HuH-7.5 (cell line): ENCODE measurements at places on chromosomes 5 and 9.

- no peak for DNase-seq
Observed at GRCh38 chr9:33375841-33376321, 26.5 kb downstream of the AQP7 start.

DNA sequence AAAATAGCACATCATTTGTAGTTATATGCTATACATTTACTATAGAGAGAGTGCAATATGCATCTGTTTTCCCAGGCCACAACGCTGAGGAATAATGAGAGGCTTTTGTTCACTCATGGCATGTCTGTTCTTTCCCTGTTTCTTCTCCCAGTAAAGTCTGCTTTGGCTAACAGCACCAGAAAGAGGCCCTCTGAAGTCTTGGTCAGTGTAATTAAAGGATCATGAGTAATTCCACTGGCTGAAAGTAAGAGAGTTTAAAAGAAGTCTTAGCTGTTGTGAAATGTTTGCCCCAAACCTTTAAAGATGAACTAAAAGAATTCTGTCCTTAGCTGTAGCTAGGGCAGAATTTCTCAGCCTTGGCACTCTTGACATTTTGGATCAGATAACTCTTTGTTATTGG, 228.8 kb downstream of the TLE4 start:
- no peak for DNase-seq

GRCh38 chr5:174612686-174613085, 111.7 kb upstream of the MSX2 start:
- DNase-seq = no peak

DNA sequence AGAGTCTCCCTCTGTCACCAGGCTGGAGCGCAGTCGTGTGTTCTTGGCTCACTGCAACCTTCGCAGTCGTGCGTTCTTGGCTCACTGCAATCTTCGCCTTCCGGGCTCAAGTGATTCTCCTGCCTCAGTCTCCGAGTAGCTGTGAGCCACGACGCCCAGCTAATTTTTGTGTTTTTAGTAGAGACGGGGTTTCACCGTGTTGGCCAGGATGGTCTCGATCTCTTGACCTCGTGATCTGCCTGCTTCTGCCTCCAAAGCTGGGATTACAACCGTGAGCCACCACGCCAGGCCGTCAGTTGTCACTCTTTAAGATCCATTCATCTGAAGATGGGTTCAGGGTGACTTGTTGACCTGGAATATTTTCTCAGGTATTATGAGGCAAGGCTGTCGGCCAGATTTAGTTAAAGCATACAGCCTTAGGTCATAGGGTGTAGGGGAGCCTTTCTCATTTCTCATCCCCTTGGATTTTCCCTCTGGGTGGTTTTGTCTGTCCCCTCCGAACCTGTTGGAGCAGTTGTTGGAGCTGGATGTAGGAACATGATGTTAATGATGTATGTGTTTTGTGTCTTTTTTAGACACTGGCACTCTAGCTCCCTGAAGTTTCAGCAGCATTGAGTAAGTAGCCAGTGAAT, 1.6 kb downstream of the SLC22A5 start:
- DNase-seq = no peak

- no peak for DNase-seq
Observed at GRCh38 chr5:110072651-110073050, 382.9 kb downstream of the MAN2A1 start.

DNA sequence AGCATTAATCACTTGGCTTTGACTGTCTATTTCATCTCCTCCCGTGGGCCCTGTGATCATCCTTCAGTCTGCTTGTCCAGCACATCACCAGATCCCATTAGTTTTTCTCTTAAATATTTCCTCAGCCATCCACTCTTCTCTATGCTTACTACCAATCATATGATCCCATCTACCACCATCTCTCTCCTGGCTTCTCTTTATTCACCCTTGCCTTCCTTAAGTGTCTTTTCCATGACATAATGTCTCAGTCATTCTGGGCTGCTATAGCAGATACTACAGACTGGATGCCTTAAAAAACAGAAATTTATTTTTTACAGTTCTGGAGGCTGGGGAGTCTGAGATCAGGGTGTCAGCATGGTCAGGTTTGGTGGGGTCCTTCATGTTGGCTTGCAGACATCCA, 208.4 kb upstream of the PPP1R2B start:
- DNase-seq = no peak

DNA sequence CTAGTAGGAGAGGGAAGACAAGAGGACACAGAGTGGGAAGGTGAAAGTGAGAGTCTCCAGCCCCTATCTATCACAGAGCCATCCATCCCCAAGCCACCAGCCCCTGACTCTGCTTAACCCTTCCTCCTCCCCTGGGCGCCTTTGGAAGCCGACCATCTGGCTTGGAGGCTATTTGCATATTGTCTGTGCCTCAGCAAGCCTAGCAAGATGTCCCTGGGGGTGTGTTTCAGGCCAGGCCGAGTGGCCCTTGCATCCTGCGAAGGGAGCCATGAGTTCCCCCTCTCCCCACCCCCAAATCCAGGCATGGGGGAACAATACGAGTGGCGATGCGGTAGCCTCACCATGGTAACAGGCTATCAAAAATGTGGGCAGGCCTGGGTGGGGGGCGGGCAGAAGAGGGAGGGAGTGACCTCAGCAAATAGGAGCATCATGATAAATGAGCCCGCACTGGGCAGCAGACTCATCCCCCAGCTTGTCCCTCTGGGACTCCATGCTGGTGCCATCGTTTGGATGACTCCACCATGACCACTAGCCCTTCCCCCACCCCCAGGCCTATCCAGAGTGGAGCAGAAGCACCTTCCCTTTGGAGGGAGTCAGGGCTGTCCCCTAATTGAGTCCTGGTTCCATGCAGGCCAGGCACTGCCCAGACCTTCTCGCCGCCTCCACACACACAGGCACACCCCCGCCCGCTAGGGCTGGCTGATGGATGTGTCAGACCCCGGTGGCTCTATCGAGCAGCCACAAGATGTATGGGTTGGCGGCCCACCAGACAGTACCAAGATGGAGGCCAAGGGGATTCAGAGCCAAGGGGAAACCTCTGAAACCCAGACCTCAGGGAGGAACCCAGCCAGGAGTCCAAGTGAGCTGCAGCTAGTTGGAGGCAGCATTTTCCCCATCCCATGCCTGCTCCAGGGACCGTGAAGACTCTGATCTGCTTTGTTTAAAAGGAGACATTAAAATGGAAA, 14.6 kb downstream of the URM1 start:
- no peak for DNase-seq

DNA sequence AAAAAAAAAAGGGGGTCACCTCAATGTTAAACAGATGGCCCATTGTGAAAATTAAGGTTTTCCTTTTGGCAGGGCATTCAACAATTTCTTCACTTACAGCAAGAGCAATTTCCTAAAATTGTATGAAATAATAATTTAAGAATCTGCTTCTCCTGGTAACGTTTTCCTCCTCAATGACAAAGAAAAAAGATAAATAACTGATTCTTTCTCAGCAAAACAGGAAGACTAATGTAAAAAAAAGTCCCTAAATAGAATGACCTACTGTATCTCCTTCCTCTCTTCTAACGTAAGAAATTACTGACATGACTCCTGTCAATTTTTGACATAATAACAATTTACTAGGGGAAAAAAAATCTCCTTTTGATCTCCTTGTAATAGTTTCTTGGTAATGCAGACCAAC, 25.5 kb downstream of the ABHD17B start:
- no peak for DNase-seq

- DNase-seq = no peak
Observed at GRCh38 chr5:18023986-18024385, 389.7 kb downstream of the TAF11L14 start.

DNA sequence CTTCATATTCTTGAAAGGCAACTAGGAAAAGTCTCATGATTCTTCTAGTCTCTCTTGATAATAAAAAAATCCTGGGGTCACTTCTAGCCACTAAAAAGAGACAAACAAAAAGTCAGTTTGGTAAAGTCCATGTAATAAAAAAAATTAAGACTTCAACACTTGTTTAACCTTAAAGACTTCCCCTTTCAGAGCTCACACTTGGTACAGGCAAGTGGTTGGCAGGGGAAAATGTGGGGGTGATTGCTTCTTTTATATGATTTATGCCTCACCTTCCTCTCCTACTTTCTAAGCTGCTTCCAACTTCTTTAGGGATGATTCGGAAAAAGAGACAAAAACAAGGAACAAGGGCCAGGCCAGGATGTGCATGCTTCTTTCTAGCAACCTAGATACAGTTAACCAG, 5.1 kb upstream of the ERCC6L2 start:
- no peak for DNase-seq

GRCh38 chr5:127634007-127634406, 14.9 kb upstream of the CTXN3 start:
- no peak for DNase-seq

DNA sequence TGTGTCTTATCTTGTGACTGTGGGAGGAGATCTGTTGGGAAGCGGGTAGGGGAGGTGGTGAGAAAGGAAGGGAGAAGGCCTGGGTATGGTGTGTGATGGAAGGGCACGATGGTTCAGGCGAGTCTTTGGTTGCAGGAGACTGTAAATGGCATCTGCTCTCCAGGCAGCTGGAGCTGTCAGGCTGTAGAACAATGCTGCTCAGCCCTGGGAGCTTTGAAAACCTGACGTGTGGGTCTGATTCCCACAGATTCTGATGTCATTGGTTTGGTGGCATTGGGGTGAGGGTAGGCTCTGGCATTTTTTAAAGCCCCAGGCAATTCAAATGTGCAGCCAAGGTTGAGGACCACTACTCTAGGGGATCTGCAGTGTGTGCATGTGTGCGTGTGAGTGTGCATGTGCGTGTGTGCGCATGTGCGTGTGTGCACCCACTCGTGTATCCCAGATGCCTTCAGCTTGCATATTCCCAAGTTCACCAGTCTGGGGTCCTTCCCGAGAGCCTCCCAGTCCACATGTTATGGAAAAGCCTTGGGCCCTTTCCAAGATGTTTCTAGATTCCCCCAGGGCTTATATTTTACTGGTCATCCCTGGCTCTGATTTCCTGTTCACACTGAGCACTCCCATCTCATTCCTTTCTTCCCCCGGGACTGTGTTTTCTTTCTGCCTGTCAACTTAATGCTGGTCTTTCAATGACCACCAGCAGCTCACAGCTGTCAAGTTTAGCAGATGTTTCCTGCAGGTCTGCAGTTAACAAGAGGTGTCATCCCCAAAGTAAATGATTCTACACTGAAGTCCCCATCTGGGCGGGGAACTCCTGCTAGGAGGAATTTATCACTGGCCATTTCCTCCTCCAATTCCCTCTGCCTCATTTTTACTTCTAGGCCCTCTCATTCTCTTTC, 34.0 kb downstream of the BOD1 start:
- DNase-seq = no peak

DNA sequence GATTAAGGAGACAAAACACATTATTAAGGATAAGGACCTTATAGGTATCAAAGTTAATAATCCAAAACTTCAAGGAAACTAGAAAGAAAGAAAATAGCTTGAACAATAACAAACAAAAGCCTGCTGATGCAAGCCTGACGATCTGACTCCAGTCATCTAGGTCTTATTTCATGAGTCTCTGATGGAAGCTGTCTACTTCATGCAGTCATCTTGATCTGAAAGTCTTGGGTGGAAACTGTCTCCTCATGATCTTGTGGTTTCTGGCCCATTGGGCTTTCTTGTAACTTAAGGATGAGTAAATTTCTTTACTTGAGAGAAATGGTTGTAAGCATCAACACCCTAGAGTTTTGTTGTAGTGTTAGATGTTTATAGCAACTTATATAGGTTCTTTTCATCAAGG, 20.6 kb upstream of the PSIP1 start:
- DNase-seq = no peak

- no peak for DNase-seq
Observed at GRCh38 chr5:108339220-108339619, 42.7 kb downstream of the FBXL17 start.

GRCh38 chr5:58199087-58199486, 260.8 kb downstream of the PLK2 start:
- DNase-seq = no peak

DNA sequence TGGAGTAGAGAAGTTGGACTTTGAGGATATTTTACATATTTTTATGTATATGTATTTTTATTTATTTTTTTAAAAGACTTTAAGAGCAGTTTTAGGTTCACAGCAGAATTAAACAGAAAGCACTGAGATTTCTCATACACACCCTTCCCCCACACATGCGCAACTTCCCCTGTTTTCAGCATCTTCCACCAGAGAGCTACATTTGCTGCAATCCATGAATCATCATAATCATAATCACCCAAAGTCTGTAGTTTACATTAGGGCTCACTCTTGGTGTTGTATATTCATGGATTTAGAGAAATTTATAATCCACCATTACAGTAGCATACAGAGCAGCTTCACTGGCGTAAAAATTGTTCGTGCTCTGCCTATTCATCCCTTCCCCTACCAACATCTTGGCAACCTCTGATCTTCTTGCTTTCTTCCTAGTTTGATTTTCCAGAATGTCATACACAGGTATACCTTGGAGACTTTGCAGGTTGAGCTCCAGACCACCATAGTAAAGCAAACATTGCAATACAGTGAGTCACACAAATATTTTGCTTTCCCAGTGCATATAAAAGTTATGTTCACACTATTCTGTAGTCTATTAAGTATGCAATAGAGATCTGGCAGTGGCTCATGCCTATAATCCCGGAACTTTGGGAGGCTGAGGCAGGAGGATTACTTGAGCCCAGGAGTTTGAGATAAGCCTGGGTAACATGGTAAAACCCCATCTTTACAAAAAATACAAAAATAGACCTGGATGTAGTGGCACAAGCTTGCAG, 9.6 kb upstream of the CCDC171 start:
- DNase-seq = no peak

DNA sequence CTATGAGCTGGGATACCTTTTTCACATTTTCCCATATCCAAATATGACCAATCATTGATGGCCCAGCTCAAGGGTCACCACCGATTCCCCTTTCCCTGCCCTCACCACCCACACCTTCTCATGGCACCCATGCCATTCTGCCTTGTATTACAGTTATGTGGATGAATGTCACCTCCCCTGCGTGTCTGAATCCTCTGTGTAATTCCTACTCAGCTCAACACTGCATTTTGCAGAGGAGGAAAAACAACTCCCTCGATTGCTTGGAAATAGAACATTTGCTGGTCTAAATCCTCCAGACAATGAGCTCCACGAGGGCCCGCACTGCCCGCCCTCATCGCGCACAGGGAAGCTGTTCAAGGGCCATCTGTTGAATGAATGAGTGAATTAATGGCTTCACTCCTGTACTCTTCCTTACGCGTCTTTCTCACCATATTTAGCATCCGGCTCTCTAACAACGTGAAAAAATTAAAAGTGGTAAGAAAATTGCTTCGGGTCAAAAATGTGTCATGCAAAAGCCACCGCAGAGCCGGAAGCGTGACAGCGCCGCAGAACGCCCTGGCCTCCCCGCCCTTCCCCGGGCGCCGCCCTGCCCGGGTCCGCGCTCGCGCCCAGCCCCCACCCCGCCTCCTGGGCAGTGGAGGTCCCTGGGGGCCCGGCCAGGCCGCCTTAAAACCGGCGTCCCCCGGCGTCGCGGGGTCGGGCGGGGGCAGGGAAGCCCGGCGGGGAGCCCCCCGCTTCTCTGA, 704 bp downstream of the SUSD1 start:
- DNase-seq = peak; percentile 81

GRCh38 chr9:76607730-76608436, 148.9 kb downstream of the GCNT1 start:
- no peak for DNase-seq
